CD4-positive, alpha-beta T cell (primary cell): ENCODE measurements at places on chromosomes 7 and 10. TPM values are rescaled to one million over a fixed set of nuclear protein-coding genes. Genes with fewer than 3 reads are reported as not detected.

GRCh38 chr7:128318691-128319090, 25.0 kb downstream of the RBM28 start:
- DNase-seq, result no peak

DNA sequence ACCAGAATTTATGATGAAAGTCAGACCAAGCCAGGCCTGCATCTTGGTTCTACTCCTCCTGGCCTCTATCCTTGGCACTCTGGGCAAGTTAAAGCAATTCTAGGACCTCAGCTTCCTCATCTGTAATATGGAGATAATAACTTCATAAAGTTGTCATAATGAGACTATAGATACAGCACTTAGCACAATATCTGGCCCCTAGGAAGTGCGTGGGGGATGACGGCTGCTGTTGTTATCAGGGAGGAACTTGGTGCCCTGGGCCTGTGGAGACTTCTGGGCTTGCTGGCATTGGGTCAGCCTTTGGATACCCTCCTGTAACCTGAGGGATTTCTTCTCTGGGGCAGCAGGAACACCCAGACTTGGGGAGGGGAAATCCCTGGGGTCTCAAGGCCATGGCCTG, 27.6 kb downstream of the PFKFB3 start:
- DNase-seq, result no peak

DNA sequence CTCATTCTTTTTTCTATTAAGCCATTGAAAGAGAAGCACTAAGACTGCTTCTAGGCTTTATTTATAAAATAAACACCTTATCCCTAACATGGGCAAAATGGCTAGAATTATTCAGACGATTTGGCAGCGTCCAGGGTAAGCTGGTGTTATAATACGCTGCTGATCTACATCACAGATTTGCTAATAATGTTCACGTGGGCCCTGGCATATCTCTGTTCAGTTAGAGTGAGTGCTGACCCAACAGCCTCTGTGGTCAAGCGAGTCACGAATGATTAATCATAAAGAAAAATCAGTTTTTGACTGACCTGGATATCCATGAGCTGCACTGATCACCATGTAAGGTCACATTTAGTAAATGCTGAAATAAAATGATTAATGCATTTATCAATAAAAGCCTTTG, 28.4 kb upstream of the CBLL1 start:
- DNase-seq, result no peak

- no peak for DNase-seq
Measured at GRCh38 chr10:32582946-32583345, 137.0 kb downstream of the CCDC7 start.

GRCh38 chr7:73702226-73702625, 17.2 kb downstream of the STX1A start:
- no peak for DNase-seq

DNA sequence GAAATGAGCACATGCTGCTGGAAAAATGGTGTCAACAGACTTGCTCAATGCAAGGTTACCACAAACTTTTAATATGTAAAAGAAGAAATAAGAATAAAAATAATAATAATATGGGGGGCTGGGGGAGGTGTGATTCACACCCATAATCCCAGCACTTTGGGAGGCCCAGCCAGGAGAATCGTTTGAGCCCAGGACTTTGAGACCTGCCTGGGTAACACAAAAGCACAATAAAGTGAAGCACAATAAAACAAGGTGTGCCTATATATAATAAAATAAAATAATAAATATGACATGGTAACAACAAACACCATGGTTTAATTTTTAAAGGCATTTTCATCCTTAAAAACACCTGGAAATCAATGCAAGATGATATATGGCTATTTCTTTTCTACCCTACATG, 25.1 kb downstream of the EIF3A start:
- DNase-seq, result no peak

- no peak for DNase-seq
Measured at GRCh38 chr10:26809973-26810372, 50.8 kb downstream of the ABI1 start.

- DNase-seq, result no peak
Measured at GRCh38 chr7:47433564-47433895, 148.4 kb downstream of the TNS3 start.

DNA sequence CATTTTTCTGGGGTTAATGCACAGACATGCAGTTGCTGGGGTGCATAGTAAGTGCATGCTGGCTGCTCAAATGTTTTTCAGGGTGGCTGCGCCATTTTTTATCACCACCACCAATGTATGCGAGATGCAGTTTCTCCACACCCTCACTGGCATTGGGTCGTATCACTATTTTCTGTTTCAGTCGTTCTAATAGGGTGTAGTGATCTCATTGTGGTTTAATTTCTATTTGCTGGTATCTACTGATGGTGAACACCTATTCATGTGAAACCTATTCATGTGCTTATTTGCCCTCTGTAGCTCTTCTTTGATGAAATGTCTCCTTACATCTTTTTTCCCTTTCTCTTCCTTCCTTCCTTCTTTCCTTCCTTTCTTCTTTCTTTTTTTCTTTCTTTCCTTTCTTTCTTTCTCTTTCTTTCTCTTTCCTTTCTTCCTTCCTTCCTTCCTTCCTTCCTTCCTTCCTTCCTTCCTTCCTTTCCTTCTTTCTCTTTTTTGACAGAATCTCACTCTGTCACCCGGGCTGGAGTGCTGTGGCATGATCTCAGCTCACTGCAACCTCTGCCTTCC, 84.3 kb downstream of the ELFN1 start:
- no peak for DNase-seq

GRCh38 chr10:71964743-71965515, 734 bp downstream of the CHST3 start:
- DNase-seq, result no peak

GRCh38 chr10:125159932-125160855, at the start of gene CTBP2:
CTBP2 (minus strand) TSS chr10:125160563.
- no peak for DNase-seq

- peak; percentile 44 for DNase-seq
Measured at GRCh38 chr10:127889605-127890195, 3.0 kb downstream of the CLRN3 start.

Gene PTN
- not detected for total RNA-seq

Gene EVX1
- total RNA-seq, result 0.25 TPM

Gene VWDE
- 1.5 TPM for total RNA-seq

Gene GATA3
- 128 TPM for total RNA-seq

Gene EEPD1
- 4.4 TPM for total RNA-seq
